CD4-positive, alpha-beta T cell treated with Interleukin-10 for 1 hour (primary cell): ENCODE measurements at places on chromosomes 5 and 9.

DNA sequence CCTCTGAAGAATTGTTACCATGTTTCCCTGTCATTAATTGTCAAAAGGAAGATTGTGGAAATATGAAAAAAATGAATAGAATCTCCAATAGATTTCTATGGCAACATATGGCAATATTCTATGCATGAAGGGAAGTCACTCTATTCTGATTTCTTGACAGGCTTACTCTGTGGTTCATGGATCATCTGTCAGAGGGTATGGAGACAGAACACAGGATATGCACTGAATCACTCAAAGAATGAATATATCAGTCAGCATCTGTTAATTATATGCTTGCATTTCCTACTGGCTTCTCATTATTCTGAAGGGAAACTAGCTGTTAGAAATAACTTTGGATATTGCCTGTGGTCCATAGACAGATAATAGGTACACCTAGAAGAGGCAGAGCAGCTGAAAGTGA lies 918.9 kb downstream of the DTWD2 start:
- no peak for DNase-seq

GRCh38 chr5:102561894-102562760 lies 63.3 kb upstream of the SLCO6A1 start:
- DNase-seq = no peak

- DNase-seq = peak; percentile 34
Observed at GRCh38 chr5:139709582-139710318, 61.6 kb downstream of the CXXC5 start.

DNA sequence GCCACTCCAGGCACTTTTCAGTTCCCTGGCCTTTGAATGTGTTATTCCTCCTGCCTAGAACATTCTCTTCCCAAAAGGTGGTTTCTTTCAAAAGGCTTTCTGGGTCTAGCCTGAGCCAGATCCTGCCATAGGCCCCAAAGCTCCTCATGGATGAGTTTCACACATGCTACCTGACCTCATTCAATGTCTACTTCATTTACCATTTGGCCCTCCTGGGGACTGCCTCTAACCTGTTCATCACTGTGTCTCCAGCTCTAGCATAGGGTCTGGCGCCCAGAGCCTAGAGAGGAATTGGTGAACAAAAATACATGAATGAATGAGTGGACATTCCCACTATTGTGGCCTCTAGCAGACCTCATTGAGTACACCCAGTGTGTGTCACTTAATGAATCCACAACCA lies 5.4 kb upstream of the P4HA2 start:
- DNase-seq = no peak

- no peak for DNase-seq
Observed at GRCh38 chr5:39843767-39844166, 419.0 kb upstream of the DAB2 start.

DNA sequence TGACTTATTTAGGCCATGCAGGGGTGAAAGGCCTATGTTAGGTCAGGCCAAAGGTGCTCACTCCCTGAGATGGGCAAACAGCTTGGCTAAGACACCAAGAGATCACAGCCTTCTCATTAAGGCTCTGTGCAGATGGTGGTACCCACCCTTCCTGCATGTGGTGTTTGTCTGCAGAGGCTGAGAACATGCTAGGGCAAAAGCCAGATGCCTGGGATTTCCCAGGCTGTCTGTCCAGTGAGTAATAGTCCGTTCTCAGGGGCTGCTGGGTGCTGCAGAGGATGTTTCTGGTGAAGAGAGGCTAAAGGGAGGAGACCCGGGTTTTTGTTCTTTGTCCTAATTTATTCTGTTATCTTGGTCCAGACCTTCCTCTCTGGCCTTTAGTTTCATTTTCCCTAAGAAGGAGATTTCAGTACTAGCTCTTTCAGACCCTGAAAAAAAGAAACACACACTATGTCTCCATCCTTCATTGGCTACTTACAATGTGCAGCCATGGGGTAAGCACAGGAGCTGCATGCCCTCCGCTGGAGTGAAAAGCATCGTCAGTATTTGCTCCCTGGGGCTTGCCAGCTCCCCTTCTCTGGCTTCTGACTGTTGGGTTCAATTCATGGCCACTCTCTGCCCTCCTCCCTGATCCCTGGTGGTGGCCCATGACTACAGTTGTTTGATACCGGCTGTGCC lies 23.4 kb upstream of the GLRA1 start:
- DNase-seq = no peak

DNA sequence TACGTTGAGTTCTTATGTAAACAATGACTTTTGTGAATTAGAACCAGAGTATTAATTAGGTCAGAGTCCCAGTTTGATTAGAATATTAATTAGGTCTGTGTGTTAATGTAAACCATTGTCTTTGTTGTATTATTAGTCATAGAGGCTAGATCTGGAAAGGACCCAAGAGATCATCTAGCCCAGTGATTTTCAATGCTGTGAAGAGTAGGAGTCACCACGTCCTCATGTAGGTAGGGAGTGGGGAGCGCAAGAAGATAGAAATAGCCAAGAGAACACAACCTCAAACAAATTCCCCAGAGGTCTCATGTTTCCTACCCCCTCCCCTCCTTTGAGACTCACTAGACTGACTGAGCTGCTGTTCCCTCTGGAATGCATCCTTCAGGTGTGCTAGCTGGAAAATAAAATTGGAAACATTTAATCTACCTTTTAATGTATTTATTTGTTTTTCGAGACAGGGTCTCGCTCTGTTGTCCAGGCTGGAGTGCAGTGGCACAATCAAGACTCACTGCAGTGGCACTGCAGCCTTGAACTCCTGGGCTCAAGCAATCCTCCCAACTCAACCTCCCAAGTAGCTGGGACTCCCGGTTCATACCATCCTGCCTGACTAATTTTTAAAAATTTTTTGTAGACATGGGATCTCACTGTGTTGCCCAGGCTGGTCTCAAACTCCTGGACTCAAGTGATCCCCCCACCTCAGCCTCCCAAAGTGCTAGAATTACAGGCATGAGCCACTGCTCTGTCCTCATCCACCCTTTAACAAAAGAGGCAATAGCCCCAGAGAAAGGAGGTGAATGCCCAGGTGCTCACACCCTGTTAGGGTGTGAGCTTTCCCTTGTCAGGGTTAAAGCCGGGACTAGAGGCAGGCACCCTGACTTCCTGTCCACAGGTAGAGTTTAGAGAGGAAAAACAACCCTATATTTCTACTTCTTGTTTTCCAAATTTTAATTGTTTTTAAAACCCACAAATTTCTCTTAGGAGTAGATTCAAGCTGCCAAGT lies 92.9 kb downstream of the INIP start:
- DNase-seq = no peak

- DNase-seq = no peak
Observed at GRCh38 chr9:109640580-109641371, 139.2 kb upstream of the PALM2AKAP2 start.

- DNase-seq = no peak
Observed at GRCh38 chr5:170195961-170196360, 36.8 kb upstream of the C5orf58 start.

DNA sequence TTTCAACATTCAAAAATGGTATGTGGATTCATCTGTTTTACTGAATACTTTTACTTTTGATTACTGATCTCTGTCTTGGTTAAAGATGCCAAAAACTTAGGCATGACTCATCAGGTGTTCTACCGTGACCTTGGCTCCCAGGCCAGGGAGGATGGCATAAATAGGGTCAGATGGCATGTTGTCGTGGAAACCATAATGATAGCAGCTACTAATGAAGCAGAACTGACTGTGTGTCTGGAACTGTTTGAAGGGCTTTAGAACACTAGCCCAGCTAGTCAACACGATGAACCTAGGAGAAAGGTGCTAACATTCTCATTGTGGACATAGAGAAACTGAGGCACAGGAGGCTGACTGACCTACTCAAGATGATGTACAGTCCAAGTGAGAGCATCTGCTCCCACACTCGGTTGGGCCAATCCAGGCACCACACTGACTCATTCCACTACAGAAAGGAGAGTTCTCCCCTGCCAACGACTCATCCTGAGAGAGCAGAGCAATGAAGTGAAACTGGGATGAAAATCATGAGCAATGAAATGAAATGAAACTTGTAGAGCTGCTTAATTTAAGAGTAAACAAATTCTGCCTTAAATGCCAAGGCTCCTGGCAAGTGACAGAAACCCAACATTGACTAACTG lies 116.0 kb downstream of the TENT4A start:
- peak; percentile 34 for DNase-seq

DNA sequence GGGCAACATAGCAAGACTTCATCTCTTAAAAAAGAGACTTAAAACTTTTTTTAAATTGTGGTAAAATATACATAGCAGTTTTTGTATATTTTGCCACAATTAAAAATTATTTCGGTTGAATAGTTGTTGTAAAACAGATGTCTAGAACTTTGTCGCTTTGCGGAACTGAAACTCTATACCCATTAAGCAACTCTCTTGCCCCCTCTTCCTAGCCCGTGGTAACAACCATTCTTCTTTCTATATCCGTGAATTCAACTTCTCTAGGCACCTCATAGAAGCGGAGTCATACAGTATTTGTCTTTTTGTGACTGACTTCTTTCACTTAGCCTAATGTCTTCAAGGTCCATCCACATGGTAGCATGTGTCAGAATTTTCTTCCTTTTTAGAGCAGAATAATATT lies 43.3 kb downstream of the SPARC start:
- no peak for DNase-seq

DNA sequence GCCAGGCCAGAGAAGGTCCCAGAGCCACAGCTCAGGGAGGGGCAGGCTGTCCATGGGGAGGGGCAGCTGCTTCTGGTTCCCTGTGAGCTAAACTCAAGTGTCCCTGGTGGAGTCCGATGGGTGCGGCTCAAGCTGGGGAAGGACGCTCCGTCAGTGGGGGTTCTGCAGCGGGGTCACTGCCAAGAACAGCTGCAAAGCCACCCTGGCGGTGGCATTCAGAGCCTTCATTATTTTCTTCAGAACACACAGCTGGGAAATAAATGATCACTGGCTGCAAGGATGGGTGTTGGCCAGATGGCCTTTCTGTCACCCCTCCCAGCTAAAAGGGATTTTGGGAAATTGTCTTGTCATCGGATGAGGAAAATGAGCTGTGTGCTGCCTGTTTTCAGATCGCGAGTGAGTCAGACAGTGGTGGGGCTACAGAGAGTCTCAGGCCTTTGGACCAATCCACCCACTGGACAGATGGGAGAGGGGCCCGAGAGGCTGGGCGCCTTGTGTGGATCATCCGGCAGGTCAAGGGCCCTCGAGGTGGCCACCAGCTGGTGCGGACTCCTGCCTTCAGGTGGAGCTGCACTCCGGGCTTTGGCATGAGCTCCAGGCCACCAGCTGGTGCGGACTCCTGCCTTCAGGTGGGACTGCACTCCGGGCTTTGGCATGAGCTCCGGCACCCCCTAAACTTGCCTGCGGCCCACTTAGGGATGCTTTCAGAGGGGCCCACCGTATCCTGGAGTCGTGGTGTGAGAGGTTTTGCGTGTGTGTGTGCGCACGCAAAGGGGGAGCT lies 17.9 kb upstream of the GFPT2 start:
- no peak for DNase-seq

DNA sequence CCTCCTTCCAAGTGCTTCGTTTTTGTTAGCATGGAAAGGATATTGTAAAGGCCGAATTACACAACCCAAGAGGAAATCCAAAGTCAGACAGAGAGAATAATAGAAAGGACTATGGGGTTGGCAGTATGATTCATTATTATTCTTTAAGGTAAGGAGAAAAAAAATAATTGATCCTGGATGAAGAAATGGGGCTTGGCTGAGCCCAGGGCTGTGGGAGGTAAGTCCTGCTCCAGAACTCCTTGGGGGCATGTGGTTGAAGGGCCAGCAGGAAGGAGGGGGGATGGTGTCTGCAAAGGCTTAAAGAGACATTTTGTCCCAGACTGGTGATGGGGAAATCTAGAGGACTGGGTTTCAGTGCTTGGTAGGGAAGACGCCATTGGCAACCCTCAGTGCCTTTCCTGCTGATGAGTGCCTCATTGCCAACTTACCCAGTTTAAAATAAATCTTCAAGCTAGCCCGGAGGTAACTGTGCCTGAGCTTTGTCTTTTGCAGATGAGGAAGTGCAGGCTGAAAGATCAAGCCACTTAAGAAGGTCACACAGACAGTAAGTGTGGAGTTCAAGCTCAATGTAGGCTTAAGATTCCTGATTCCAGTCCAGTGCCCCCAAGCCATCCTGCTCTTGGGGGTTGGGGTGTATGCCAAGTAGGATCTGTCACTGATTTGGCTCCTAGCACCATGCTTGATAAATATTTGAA lies 30.2 kb downstream of the FOXI1 start:
- DNase-seq = no peak

GRCh38 chr5:96664669-96665068 lies 2.5 kb downstream of the CAST start:
- peak; percentile 38 for DNase-seq

DNA sequence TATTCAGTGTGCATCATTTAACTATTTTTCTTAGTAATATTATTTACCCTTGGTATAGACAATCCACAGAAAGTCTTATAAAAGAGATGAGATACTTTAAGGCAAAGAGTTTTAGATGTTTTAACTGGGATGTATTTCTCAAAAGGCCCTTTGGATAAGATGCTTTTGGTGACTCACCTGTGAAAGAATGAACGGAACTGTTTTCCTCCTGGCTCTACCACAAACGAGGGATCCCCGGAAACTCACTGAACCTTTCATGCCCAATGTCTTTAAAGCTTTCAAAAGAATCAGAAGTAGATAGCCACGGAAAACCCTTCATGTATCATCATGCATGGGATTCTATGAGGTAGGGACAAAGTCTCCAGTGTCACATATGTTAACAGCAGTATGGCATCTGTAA lies 1.6 kb downstream of the ZNF782 start:
- no peak for DNase-seq

DNA sequence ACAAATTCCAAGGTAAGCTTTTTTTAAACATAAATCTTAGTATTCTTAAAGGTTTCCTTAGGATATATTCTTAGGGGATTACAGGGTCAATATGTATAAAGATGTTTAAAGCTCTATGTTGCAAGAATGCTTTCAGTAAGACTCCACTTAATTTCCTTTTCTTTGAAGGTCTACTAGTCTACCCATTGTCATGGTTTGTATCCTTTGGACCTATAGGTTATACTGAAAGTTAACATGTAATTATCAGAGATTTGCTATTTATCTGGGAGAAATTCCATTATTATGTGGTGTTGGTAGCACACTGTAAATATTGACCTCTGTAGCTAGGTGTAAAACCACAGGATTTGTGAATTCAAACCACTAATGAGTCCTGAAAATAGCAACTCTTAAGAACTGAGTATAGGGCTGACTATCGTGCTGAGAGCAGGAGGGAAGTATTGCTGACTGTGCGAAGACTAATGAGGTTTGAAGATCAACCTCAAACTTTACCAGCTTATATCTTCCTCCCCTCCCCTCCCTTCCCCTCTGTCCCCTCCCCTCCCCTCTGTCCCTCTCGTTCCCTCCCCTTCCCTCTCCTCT lies 85.6 kb downstream of the GADD45G start:
- peak; percentile 20 for DNase-seq

GRCh38 chr5:122263352-122264030 lies 48.5 kb upstream of the SNCAIP start:
- no peak for DNase-seq

DNA sequence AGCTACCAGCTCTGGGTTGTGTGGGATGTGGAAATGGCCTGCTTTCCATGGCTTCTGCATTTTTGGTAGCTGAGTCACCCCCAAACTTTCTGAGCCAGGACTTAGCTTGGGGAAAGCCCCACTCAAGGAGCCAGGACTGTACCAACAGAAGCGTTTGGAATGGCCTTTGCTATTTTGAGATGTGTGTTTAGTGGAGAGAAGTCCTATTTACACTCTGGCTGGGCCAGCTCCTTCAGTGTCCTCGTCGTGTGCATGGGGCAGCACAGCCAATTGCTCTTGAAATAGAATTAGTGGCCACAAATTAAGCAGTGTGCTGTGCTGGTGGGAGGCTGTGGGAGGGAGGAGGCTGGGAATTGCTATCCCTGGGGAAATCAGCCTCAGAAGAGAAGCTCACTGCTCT lies 51.6 kb downstream of the ENTREP1 start:
- no peak for DNase-seq

- DNase-seq = no peak
Observed at GRCh38 chr5:139204196-139204595, 6.0 kb upstream of the SIL1 start.
